ENCODE measurements at places on chromosomes 4 and X. TPM values are rescaled to one million over a fixed set of nuclear protein-coding genes. Genes with fewer than 3 reads are reported as not detected.

- DNase-seq: no peak
Observed at GRCh38 chr4:8441499-8442091, 1.0 kb downstream of the TRMT44 start.

DNA sequence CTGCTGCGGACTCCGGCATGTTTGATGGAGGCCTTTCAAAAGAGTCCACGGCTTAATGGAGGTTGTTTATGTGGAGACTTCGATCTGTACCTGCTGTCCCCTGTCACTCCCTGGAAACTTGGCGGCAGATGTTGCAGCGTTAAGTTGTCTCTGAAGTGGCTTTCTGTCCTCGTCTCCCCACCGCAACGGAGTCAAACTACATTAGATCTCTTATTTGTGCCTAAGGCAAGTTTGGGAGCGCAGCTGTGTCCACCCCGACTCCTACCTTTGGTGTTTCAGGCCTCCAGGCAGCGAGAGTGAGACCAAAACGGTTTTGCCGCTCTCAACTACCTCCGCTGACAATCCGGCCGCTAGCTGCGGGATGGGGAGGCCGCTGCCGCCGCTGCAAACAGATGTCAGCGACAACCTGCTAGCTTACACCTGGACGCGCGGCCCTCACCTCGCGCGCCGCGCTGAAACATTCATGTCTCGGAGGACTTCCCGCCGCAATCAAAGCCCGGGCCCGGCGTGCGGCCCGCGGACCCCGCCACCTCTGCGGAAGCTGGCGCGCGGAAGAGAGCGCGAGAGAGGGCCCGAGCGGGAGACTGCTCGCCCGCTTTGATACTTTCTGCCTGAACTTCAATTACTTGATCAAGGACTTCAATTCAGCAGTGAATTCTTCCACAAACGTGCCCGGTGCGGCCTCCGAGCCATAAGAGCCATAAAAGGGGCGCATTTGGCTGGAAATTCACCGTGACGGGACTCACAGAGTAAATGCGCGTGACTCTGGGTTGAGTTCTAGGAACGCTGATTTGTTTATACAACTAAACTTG is 108.4 kb downstream of the ANTXR2 start:
- DNase-seq: no peak

GRCh38 chr4:169774466-169775445 is 17.0 kb upstream of the HPF1 start:
- DNase-seq: no peak

The SHOX gene
- total RNA-seq: not detected

- DNase-seq: no peak
Observed at GRCh38 chr4:26723216-26723615, 137.4 kb upstream of the STIM2 start.

GRCh38 chr4:145934434-145935047 is 4.1 kb downstream of the ZNF827 start:
- no peak for DNase-seq

GRCh38 chr4:96729641-96730040 is 889.7 kb downstream of the PDHA2 start:
- no peak for DNase-seq

The ETDA gene
- total RNA-seq: not detected

DNA sequence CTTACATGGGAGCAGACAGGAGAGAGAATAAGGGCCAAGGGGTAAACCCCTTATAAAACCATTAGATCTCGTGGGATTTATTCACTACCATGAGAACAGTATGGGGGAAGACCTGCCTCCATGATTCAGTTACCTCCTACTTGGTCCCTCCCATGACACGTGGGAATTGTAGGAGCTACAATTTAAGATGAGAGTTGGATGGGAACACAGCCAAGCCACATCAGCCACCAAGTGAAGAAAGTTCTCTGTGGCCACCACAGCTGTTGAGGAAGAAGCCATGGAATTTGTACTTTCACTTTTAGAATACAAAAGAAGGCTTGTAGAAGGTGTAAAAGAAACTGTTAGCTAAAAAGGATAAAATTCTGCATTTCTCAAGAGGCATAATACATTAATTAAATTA is 67.0 kb upstream of the CXorf51A start:
- DNase-seq: no peak

DNA sequence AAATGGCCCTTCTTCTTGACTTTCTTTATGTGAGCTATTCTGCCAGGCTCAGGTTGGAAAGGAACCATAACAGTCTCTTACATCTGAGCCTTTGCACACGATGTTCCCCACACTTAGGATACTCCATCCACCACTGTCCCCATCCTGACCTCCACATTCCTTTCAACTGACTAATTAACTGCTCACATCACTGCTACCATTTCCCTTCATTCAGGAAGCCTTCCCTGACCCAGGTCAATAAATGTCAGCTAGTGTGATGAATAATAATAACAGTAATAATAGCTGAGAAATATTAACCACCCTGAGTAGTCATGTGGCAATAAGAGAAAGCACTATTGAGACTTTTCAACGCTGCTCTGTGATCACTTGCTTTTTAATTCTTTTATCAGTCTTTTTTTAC is 291.7 kb downstream of the KCNIP4 start:
- DNase-seq: no peak

DNA sequence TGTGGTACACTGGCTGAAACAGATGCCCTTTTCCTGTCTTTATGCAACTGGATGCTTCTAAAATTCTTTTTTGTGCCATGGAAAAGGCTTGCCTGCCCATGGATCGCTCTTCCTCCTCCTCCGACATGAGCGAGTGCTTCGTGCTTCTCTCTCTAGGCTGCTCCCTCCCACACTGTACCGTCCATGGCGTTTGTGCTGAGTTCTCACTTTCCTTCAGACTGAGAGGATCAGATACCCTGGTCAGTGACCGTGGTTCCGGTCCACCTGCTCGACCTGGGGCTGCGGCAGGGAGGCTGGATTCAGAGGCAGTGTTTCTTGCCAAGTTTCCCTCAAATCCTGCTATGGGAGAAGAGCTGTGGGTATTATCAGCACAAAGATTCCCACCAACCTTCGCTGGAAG is 10.2 kb upstream of the CLDN24 start:
- no peak for DNase-seq

DNA sequence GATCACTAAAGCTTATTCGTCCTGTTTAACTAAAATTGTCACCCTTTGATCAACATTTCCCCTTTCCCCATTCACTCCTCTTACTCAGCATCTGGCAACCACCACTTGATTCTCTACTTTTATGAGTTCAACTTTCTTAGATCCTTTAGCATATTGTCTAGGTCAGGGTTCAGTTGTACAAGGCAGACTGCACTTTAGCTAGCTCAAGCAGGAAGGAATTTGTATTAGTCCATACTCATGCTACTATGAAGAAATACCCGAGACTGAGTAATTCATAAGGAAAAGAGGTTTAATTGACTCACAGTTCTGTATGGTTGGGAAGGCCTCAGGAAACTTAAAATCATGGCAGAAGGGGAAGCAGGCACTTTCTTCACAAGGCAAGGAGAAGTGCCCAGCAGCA is 44.3 kb downstream of the TASL start:
- DNase-seq: no peak

DNA sequence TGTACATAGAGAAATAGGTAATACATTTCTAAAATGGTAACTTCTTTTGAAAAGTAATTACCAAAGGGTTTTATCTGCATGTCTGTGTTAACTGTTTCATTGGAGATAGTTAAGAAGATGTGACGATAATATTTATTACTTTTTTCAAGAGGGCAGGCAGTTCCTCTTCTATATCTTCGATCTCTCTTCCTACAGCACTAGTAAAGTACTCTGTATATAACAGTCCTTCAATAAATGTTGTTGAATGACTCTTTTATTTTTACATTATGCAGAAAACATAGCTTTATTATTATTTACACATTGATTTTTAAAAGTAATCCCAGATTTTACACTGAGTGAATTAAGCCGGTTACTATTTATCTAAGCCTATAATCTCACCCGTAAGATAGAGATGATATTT is 51.8 kb downstream of the TMPRSS11E start:
- DNase-seq: no peak

- DNase-seq: no peak
Observed at GRCh38 chr4:184386271-184386781, 88.0 kb downstream of the IRF2 start.

- DNase-seq: no peak
Observed at GRCh38 chr4:73684097-73684496, 56.3 kb upstream of the CXCL8 start.

DNA sequence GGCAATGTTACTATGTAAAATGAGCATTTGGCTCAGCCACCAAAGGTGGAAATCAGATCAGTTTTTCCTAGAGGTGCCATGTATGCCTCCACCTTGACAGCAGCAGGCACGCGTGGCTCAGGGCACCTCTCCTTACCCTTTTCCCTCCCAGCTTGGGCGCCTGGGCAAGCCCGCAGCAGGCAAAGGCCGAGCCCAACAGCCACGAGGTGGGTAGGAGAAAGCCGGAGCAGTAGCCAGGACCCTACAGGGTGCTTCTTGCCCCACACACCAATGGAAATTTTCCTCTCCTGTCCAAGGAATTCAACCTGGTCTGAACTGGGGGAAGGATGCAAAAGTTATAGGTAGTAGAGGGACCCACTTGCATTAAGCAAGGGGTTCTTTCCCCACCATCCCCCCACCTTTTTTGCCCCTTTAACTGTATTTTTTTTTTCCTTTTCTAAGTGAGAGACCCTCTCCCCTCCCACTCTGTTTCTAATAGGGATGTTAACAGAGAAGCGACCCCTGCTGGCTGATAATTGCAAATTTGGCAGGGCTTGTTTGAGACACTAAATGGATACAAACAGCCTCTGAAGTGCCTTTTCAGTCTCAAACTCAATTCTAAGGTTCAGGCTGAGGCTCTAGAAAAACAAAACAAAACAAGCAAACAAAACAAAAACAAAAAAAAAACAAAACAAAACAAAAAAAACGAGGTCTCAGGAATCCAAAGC is 895.1 kb downstream of the PCDH18 start:
- no peak for DNase-seq

- no peak for DNase-seq
Observed at GRCh38 chr4:87067124-87067885, 132.5 kb downstream of the AFF1 start.

- DNase-seq: peak; percentile 83
Observed at GRCh38 chrX:100636321-100636991, at the start of gene TSPAN6. TSS of gene TSPAN6 (minus strand) at chrX:100636806. CDS start at chrX:100636694, 112 bp downstream.

The STX18 gene
- total RNA-seq: 37.9 TPM

DNA sequence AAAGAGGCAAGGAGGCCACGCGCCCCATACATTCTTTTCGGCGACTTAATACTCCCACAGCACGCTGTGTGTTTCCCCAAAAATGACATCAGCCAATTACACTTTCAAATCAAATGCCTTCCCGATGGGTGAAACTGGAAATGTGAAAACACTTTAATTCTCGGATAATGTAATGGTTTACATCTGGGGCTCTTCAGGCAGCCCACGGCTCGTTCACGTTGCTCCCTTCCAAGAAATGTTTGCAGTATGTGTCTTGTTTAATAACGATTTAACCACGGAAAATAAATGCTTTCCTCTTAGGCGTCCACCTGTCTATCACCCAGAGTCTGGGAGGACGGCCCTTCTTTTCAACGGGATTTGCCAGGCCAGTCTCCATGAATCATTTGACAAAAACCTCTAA is 272.5 kb downstream of the SHOX start:
- DNase-seq: no peak

Data from urinary bladder (tissue), 4 donors.